ENCODE measurements at places on chromosomes 5 and 9.

DNA sequence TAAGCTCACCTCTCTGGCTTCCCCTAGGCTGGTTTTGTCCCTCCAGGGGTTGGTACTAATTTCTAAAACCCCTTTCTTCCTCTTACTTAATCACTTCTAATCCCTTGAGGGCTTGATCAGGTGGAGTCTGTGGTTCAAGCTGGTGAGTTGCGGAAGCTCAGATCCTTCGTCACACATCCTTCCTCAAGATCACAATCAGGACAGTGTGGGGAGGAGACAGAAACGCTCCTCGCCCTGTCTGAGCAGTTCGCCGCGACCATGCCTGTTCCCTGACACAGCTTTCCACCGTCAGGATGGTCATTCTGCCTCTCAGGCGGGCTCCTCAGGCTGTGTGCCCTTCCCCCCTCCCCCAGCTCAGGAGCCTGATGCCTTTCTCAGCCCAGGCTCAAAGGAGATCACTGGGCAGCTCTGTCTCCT lies 24.3 kb downstream of the CPLX2 start:
- DNase-seq = peak; percentile 40

GRCh38 chr5:180830253-180831138 lies 27.9 kb upstream of the MGAT1 start:
- peak; percentile 69 for DNase-seq

GRCh38 chr5:173243831-173244305 lies 8.9 kb upstream of the NKX2-5 start:
- no peak for DNase-seq

DNA sequence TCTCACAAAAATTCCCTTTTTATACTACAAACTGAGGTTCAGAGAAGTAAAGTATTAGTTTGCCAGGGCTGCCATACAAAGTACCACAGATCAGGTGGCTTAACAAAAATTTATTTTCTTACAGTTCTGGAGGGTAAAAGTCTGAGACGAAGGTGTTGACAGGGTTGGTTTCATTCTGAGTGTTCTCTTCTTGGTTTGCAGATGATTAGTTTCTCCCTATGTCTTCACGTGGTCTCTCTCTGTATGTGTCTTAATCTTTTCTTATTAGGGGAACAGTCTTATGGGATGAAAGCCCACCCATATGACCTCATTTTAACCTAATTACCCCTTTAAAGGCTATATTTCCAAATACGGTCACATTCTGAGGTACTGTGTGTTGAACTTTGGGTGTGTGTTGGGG lies 274.2 kb downstream of the BRINP1 start:
- no peak for DNase-seq

GRCh38 chr9:114484854-114485443 lies 20.3 kb downstream of the WHRN start:
- DNase-seq = no peak

DNA sequence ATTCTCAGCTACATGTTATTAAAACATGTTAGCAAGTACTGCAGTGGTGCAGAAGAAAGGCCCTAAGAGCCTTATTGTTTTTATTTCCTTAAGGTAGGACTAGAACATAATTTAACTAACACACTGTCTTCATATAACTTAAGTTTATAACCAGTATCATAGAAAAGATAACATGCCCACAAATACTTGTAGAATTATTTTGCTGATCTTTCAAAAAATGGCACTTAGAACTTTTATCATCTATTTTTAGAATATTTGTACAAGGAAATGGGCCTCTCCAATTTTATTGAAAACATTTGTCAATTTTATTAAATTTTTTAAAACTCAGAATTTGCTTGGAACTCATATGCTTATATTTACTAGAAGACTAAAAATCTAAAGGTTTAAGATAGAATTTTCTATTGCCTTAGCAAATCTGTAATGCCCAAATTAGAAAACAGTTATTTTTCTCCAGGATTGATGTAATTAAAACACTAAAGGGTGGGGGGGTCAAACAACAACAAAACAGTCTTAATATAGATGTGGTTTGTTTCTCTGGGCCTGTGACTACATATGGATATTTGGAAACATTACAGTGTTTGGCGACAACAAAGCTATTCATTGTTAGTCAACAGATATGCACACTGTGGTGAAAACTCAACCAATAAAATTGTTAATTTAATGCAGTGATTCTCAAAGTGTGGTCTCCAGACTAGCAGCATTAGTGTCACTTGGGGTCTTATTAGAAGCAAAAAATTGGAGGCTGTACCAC lies 360.4 kb downstream of the PDE4D start:
- DNase-seq = no peak

GRCh38 chr9:19493174-19493811 lies 84.5 kb downstream of the ACER2 start:
- no peak for DNase-seq

DNA sequence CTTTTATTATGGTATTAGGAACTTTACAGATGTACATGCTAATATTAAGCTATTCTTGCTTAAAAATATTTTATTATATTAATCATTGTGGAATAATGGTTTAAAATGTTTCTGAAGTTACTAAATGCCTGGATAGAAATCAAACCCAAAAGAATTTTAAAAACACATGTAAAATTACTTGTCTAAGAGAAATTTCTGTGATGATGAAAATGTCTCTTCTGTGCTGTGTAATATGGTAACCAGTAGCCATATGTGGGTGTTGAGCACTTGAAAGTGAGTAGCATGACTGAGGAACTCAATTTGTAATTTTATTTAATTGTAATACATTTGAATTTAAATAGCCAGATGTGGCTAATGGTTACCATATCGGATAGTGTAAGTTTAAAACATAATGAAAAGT lies 66.7 kb upstream of the HSPB3 start:
- DNase-seq = no peak

- DNase-seq = no peak
Observed at GRCh38 chr5:137478043-137478442, 21.1 kb downstream of the SPOCK1 start.

GRCh38 chr5:135013947-135014570 lies 20.0 kb downstream of the PITX1 start:
- no peak for DNase-seq

DNA sequence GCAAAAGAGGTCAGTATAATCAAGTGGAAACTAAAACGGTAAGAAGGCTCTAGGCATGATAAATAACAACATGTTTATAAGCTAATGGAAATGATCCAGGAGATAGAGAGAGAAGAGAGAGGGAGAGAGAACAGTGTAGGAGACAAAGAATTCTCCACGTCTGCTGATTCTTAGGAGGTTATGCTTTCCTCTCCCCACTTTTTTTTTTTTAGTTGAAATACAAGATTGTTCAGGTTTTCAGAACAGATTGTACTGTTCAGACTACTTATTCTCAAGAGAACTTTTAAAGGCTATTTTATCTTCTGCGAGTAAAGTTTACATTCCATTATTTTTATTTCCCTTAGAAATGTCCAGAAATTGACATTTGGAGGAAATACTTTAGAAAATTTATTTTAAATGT lies 4.0 kb downstream of the CCDC192 start:
- no peak for DNase-seq

DNA sequence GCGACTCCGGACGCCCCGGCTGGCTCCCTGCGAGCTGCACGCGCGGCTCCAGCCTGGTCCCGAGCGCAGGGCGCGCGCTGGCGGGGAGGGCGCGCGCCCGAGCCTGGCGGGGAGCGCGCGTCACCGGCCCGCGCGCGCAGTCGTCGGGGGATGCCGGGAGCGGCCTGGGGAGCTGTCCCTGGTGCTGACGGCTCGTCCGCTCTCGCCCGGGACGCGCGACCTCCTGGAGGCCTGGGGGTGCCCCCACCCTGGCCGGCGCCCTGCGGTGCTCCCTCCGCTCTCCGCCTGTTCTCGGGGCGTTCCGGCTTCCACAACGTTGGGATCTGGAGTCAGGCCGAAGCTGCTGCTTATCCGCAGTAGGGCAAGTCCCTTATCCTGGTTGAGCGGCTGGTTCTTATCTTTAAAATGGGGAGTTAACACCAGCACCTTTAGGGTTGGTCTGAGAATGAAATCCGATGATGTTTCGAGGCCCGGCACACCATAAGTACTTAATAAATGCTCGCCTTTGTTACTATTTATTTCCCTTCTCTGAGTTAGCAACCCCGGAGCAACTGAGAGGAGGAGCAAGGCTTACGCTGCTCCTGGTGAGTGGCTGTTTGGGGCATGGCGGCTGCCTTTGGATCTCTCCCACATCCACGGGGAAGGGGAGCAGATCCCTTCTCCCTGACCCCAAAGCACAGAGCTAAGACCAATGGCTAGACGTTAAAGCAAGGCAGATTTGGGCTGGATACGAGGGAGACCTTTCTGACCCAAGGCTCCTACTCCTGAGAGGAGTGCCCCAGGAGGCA lies at the start of gene FAM163B:
Gene FAM163B (minus strand): TSS at position 79 of the 788 bp plus-strand sequence. CDS start 29,166 bp downstream, outside the sequence.
- peak; percentile 11 for DNase-seq

DNA sequence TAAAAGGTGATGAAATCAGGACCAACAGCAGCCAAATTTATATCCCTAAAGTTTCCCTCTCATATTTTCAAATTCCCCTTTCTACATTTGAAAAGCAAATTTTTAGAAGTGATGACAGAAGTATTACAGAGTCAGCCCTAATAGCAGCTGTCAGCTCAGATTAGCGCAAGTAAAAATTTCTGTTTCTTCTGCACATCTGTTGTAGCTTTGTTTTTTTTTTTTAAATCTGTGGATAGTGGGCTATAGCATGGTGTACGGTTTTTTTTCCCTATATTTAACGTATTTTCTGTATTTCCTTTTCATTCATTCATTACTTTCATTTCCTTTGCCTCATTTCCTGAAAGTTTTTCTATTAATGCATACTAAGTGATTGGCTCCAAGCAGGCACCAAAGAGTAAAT lies 99.1 kb downstream of the MACIR start:
- DNase-seq = no peak

DNA sequence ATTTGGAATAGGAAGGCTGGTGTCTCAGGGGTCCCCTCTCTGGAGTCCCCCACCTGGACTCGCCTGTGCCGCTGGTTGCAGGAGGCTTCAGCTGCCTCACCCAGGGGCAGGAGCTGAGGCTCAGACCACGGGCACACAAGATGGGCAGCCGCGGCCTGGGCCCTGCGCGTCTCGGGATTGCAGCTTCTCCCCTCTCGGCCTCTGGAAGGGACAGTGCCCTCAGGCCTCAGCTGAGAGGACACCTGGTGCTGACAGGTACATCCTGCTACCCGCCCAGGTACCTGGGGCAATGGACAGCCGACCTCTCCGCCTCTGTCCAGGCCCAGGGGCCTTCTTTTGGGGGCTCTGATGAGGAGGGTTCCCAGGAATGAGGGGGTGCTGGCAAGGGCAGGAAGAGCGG lies 38.3 kb downstream of the UNC5A start:
- DNase-seq = no peak

DNA sequence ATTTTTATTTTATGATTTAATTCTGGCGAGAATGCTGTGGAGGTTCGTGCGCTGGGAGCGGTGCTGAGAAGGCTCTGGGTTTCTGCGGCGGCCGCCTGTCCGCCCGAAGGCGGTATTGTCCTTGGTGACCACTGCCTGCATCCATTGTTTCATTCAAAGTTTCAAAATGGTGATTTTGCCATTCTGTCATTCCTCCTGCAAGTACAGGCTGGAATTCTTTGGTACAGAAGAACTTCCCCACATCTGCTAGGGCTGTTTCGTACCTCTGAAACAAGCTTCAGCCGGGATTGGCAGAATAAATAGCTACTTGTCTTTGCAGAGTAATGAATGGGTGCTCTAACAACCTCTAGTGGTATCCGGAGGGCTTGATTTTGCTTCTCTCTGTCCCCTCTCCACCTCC lies 112.6 kb upstream of the CACNA1B start:
- no peak for DNase-seq

DNA sequence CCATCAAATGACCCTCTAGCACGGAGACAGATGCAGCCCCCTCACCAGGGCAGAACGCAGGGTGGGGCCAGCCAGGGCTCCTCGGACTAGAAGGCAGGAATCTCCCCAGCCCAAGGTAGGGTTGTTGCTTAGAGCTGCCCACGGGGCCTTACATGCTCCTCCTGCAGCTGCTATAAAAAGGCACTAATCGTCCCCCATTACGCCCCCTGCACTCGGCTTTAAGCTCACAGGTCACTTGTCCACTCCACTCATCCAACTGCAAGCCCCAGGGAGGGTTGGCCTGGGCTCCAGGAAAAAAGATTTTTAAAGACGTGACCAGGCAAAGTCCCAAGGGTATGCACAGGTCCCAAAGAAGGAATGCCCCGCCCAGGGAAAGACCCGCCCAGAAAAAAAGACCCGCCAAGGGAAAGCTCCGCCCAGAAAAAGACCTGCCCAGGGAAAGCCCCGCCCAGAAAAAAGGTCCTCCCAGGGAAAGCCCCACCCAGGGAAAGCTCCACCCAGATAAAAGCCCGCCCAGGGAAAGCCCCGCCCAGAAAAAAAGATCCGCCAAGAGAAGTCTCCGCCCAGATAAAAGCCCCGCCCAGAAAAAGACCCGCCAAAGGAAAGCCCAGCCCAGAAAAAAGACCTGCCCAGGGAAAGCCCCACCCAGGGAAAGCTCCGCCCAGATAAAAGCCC lies 11.1 kb downstream of the GRIN1 start:
- no peak for DNase-seq

GRCh38 chr5:170261528-170262043 lies 28.8 kb downstream of the C5orf58 start:
- no peak for DNase-seq

DNA sequence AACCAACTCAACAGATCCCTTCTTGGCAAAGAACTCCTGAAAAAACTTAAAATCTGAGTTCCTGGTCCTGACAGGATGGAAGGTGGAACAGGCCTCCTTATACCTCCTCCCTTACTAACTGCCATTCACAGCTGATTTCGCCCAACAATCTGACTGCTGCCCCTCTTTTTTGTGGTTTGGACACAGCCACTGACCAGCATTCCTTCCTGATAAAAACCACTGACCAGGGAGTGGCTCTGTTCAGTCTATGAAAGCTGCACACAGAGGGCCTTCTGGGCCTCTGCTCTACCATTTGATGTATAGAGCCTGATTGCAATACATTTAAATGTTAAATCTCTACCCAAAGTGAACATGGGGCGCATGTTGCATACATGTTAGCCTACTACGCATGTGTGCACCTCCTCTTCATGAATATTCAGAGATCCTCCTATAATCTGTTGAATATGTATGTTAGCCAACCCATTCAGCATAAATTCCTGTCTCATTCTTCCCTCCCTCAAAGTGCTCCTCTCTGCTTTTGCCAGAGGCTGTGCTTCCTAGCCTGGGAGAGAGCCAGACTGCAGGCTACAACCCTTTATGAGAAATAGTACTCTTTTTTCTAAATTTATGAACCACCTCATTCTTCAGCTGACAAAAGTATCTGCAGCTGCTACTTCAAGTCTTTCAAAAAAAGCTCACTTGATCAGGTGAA lies 93.7 kb upstream of the MRPS30 start:
- DNase-seq = no peak

DNA sequence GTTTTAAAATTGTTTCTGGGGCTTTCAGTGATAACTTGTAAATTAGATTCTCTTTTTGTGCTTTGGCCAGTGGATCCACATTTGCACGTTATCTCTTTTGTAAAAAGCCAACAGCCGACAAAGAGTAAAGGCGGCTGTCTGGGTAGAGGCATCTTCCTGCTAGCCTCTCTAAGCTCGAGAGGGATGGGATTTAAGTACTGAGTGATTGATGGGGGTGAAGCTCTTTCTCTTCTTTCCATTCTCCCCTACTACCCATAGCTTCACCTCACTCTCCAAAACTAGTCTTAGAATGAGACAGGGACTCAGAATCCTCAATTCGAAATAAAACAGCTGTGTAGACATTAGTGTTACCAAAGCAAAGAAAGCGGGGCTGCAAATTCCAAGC lies 3.4 kb downstream of the PBX3 start:
- no peak for DNase-seq

All from T-helper 1 cell (primary cell).